ENCODE measurements at places on chromosomes 16 and 17.
A peak's percentile ranks its signal among the peaks of the same experiment; 100 is the strongest.

DNA sequence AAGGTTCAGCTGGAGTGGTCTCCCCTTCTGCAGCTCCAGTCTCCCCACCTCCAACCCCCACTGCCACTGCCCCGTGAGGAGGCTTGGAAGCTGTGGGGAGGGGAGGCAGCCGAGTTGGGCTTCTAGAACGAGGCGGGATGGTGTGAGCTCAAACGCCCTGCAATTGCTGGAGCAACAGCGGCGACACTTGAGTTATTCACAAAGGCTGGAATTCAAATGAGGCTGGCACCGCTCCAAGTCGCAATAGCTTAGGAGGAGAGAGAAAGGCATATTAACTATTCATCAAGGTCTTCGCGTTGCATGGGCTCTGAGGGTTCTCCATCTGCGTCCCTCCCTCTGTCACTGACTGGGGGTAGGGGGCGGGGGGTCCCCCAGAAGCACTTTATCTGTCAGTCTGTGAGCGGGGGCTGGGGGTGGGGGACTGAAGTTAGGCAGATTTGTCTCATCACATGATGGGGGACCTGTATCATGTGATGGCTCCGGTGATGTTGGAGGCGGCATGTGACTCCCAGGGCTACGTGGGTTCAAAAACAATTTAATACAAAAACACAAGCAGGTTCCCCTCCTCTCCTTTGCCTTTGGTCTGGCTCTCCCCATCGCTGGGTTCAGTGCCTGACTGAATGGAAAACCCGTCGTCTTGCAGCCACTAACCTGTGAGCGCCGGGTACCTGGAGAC is 70.5 kb downstream of the RBBP6 start:
- peak; percentile 76 for DNase-seq

DNA sequence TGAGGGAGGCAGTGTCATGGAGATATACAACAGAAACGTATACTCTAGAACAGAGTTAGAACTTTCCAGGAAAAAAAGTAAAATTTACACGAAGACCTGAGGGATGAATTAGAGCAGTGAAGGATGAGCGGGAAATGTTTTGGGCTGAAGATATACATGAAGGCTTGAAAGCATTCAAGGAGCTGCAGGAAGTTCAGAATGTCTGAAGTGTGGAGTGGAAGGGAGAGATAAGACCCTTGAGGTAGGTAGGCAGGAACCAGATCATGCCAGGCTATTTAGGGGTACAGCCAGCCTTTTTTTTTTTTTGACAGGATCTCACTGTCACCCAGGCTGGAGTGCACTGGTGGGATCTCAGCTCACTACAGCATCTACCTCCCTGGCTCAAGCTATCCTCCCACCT is 3.2 kb upstream of the NLK start:
- DNase-seq = no peak

DNA sequence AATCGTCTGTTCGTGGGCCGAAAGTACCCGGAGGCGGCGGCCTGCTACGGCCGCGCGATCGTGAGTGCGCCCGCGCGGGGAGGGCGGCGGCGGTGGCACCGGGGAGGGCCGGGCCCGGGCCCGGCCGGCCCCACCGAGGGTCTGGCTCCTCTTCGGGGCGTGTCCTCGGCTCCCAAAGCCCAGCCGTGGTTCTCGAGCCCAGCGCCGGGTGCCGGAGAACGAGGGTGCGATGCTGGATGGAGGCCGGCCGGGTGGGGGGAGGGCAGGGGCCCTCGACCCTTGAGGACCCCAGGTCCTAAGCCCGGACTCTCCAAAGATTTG is 375 bp downstream of the STUB1 start:
- no peak for DNase-seq

DNA sequence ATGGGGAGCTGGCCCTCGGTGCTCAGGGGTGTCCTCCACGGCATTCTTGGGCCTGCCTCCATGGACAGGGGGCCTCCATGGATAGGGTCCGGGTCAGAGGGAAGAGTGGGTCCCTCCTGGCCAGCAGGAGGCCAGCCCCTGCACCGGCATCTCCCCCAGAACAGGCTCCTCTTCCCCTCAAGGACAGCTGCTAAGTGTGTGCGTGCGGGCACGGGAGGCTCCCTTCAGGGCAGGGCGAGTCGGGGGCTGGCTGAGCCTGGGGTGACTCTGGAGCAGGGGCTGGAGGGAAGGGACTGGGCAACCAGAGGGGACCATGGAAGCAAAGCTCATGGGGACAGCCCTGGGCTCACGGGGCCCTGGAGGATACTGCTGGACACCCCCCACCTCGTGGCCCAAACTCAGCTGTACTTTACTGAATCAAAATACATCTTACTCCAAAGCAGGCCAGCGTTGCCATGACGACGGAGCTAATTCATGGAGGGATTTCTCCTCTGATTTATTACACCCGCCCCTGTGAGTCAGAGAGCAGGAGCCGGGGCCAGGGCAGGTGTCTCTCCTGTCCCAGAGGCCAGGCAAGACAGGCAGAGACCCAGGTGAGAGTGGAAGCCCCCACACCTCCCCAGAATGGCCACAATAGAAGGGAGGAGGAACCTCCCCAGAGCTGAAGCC is 2.1 kb downstream of the CASKIN1 start:
- no peak for DNase-seq

DNA sequence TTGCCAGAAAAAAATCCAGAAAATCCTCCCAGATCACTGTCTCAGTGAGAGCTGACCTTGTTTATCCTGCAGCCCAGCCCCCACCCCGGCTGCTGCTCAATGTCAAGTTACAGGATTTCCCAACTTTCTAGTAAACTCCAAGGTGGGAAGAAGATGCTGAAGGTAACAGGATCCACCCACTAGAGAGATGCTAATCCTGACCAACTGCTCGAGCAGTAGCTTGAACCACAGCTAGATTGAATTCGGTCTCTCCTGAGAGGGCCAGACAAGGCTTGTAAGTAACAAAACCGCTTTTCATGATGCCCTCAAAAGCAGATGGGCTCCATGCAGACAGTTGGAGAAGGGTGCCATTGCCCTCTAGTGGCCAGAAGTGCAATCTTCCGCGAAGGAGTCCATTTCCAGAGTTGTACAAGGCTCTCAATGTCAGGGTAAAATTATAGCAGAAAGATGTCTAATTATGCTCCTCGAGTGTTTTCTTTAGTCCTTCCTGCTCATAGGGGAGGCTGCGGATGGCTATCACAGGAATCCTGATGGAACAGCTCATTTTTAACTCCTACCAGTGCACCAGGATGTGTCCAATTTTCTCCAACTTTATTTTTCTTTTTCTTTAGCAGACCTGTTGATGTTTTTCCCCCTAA is 3.9 kb downstream of the CDH11 start:
- DNase-seq = peak; percentile 97

GRCh38 chr16:23215435-23215834 is 32.9 kb downstream of the SCNN1G start:
- DNase-seq = no peak

- DNase-seq = no peak
Observed at GRCh38 chr16:81327447-81328196, 12.9 kb downstream of the GAN start.

DNA sequence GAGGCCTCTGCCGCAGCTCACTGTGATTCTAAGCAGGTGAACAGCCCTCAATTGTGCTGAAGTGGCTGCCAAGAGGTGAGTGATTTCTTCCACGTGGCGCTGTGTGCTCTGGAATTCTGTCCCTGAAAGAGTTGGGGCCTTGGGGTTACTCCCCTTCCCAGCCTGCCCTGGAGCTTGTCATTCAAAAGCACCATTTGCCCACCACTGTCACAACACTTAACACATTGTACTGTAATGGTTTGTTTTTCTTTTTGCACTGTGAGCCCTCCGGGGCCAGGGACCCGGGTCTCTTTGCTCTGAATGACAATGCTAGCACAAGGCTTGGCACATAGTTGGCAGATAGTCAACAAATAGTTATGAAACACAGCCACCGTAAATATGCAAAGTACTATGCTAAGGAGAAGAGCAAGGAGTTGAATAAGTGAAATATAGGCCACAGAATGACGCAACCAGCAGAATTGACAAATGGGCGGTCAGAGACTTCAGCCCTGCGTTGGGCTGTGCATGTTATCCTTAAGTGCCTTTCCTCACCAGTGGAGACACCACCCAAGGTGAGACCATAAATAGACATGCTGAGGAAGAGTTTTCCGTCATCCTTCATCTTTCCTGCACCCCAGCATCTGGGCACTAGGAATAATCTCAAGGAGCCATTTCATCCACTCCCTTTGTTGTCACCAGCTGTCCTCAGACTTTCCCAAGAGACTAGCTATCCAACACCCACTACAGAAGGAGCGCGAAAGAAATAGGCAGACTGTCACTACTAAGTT is 112.0 kb upstream of the DNAH9 start:
- no peak for DNase-seq

DNA sequence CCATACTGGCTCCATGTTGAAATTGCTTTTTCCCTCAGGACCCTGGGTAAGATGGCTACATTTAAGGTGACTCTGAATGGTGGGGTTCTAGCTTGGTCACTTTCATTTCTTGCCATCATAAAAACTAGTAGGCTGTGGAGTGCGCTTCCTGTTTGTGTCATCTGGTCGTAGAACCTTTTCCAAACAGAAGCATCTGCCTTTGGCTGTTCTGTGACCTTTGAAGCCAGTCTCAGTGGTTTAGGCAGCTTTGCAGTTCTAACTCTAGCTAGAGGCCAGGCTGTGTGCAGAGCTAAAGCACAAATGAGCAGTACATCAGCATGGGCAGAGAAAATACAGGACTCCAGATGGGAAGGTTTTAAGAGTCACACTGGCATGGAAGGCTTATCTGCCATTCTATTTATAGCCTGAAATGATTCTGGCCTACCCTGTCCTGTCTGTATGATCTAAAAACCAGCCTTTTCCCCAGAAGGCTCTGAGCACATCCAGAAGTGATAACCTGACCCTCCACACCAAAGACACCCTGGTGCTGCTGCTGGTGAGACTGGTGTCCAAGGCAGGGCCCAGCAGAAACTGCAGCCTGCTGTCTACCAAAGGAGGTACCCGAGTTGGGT is 8.6 kb downstream of the ESRP2 start:
- no peak for DNase-seq

DNA sequence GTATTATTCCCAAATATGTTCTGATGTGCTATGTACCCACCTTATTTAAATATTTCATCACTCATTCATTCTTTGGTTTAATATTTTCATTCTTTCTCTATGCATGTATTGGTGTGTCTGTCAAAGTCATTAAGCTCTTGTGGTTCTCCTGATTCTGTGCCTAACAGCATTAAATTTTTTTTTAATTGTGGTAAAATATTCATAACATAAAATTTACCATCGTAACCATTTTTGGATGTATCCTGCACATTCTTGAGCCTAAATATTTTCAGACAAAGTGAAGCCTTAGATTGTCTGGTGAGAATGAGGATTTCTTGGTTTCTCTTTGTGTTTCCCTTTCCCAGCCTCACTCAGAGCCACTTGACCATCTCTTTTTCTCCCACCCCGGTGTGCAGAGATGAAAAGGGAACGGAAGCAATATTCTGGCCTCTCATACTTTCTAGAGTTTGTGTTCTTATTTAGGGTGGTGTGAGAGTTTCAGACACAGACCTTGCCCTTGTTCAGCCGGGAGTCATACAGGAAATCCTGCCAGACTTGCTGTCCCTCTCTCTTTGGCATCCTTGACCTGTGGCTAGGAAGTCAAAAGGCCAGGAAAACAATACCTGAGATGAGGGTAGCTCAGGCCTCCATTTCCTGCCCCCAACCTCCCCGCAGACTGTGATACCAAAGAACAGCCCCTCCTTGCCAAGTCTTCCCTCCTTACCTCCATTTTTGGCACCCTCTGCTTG is 4.9 kb downstream of the CCL5 start:
- no peak for DNase-seq

- peak; percentile 56 for DNase-seq
Observed at GRCh38 chr17:20063665-20064648, 54.8 kb downstream of the SPECC1 start.

- no peak for DNase-seq
Observed at GRCh38 chr16:53711390-53711789, 7.4 kb downstream of the FTO start.

DNA sequence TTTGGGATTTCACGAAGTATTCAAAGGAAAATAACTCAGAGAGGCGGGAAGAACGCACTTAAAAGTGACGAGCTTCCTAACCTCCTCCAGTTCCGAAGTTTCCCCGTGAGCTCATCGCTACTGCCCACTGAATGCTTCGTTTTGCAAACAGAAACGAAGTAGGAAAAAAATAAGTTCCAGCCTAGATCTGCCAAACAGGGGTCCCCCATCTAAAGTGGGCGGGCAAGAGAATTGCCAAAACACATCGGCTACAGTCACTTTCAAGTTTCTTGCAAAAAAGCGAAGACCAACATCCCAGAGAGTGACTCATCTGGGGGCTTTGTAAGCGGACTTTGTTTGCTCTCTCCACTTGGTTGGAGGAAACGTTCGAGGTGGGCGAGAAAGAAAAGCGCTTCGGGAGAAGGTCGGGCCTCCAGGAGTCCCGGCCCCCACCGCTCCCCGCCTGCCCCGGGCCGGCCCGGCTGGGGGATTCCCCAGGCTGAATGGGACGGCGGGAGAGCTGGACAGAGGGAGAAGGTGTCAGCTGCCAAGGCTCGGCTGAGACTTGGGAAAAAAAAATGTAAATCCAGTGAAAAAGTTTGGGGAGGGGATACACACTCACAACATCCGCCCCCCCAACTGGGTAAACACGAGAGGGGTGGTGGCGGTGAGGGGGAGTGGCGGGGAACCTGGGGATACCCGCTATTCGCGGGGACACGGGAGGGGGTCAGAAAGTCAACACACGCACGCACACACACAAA is 1.0 kb downstream of the VEZF1 start:
- no peak for DNase-seq

GRCh38 chr17:37607637-37608331 is 1.4 kb downstream of the SYNRG start:
- no peak for DNase-seq

GRCh38 chr16:79982361-79982760 is 381.8 kb upstream of the MAF start:
- no peak for DNase-seq

DNA sequence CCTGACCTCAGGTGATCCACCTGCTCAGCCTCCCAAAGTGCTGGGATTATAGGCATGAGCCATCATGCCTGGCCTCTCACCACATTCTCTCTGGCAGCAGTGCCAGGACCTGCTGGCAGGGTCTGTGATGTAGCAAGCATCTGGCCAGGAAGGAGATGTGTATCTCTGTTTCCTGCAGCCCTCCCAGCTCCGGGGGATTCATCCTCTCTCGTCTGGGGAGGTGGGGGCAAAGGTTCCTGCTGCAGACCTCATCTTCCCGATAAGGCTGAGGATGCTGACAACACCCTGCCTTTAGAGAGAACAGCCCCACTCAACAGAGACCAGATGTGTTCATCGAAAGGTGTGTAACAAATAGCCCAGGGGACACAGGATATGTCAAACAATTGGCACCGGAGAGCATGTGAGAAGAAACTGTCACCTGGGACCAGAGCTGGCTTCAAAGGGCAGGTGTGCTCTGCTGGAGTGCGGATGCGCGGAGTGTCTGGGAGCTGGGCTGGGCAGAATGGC is 54.8 kb upstream of the SEC14L1 start:
- DNase-seq = no peak

- DNase-seq = no peak
Observed at GRCh38 chr16:85573045-85573695, 40.0 kb upstream of the GSE1 start.

DNA sequence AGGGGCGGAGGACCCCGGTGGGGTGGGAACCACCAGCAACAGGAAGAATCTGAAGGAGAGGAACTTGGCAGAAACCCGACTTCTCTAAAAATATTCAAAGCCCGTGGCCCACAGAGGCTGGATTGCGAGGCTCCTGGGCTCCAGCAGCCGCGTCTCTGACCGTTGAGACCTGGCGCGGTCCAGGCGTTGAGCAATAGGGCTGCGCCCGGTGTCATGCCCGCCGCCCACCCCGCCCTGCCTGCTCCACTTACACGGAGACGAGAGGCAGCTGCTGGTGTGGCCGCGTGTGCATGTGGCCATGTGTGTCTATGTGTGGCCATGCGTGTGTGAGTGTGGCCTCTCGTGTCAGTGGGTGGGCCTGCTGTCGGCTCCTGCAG is 83.6 kb downstream of the IRF8 start:
- no peak for DNase-seq

All from posterior cingulate gyrus (tissue), 11 donors.